NCI-H226 (cell line): ENCODE measurements at places on chromosomes 1 and 21.

DNA sequence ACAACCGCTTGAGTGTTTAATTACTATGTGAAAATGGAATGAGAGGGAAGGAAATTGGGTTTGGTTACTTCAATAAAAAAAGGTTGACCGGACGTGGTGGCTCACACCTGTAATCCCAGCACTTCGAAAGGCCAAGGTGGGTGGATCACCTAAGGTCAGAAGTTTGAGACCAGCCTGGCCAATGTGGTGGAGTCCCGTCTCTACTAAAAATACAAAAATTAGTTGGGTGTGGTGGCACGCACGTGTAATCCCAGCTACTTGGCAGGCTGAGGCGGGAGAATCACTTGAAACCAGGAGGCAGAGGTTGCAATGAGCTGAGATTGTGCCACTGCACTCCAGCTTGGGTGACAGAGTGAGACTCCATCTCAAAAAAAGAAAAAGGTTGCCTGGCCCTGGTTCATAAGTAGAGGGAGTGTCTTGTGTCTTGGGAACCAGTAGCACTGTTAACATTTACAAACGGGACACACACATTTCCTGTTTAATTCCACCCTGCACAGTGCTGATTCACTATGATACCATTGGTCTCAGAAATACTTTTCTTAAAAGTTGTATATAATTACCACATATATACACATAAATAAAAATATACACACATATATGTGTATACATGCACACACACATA is 27.6 kb upstream of the CLDN14 start:
- no peak for DNase-seq

GRCh38 chr1:78101514-78101913 is 55.7 kb downstream of the GIPC2 start:
- peak; percentile 96 for DNase-seq

- no peak for DNase-seq
Measured at GRCh38 chr1:115466433-115466832, 128.4 kb upstream of the NGF start.

DNA sequence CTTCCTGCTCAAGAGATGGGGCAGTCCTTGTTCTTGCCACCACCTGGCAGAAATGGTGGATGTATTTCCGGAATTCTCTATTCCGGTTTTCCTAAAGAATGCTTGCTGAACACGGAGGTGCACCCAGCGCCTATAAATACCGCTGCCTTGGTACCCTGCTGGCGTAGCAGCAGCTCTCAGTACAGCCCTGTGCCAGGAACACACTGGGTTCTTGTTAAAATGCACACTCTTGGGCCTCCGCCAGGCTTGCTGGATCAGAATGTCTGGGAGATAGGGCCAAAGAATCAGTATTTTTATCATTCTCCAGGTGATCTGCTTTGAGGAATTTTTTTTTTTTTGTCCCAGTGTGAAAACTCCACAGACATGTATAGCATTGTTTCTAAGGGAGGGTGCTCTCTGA is 54.2 kb downstream of the IGSF5 start:
- DNase-seq: no peak

- DNase-seq: no peak
Measured at GRCh38 chr1:227885135-227885647, 62.5 kb downstream of the WNT9A start.

DNA sequence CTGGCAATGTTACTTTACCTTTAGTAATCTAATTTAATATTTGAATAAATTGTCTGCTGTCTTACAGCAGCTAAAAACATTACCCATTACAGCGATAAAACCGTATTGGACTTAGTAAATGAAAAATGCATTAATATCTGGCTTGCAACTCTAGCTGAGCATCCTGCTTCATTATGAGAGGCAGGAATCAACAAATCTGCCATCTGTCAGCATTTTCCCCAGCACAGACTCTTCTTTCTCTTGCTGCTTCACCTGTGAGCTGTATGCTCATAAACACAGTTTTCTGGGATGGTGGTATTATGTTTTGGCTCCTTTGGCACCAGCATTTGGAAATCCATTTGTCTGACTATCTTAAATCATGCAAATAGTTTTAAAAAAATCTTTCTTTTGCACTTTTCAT is 487.1 kb downstream of the KCNT2 start:
- no peak for DNase-seq

DNA sequence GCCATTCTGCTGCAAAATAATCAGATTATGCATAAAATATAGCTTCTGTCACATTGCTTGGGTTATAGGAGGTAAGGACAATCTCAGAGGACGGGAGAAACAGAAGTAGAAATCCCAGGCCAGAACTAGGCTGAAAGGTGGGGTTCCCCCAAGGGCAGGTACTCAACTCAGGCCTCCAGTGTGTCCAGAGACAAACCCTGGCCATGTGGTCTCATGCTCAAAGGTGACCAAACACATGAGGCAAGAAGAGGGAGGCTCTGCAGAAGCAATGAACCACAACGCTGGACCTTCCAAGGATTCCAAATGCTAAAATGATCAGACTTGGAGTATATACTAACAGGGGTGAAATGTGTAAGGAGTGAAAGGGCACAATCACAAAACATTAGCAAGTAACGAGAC is 103.8 kb downstream of the DMRTB1 start:
- no peak for DNase-seq
